ENCODE measurements at places on chromosomes 16 and 17. TPM values are rescaled to one million over a fixed set of nuclear protein-coding genes. Genes with fewer than 3 reads are reported as not detected.

The PSMC3IP gene
- total RNA-seq, result 5.5 TPM

- no peak for DNase-seq
Observed at GRCh38 chr16:86219655-86220445, 290.5 kb upstream of the FOXF1 start.

DNA sequence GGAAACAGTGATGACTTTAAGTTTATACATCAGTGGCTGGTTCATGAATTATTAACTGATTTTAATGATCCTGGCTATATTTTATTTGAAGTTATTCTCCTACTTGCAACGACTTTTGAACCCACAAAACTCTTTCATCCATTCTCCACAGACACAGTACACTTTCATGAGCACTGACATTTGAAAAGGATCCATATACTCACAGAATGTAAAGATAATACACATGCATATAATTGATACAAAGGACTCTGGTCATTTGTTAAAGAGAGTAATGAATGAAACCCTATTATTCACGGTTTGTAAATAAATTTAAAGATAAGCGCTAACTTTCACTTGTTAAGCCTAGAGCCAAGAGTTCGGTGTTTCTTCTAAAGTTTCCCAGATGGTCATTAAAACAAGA is 3.3 kb downstream of the TOX3 start:
- DNase-seq, result no peak

DNA sequence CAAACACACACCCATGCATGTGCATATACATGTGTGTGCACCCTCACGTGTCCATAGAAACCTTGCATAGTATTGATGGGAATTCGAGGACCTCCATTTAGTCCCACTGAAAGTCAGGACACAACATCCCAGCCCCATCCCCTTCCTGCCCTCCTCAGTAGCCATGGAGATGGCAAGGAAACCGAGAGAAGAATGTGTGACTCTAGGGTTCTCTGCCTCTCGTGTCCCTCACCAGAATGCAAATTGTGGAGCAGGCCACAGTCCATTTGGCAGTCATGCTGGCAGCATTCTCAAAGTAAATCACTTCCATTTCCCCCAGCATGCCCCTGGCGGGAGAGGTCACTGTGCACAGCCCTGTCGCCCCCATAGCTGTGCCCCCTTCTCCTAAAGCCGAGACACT is 141.1 kb downstream of the MSI2 start:
- no peak for DNase-seq

- peak; percentile 59 for DNase-seq
Observed at GRCh38 chr16:25012525-25012991, 2.6 kb downstream of the ARHGAP17 start.

GRCh38 chr16:70689035-70689969 is 3.4 kb upstream of the MTSS2 start:
- no peak for DNase-seq

The KRTAP16-1 gene
- 0.05 TPM for total RNA-seq

DNA sequence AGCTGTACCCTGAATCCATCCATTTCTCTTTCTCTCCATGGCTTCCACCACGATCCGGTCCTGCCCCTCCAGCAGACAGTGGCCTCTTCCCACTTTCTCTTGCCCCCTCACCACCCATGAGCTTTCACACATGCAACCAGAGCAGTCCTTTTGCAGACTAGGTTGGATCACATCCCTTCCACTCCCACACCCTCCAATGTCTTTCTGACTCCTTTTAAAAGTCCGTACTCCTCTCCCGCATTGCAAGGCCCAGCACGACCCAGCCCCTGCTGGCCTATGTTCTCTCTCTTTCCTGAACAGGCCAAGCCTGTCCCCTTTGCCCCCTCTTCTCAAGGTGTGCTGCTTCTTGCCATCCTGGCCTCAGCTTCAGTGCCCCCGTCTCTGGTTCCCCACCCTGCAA is 22.5 kb upstream of the DNAI2 start:
- DNase-seq, result no peak

The TOM1L2 gene
- total RNA-seq, result 21.6 TPM

DNA sequence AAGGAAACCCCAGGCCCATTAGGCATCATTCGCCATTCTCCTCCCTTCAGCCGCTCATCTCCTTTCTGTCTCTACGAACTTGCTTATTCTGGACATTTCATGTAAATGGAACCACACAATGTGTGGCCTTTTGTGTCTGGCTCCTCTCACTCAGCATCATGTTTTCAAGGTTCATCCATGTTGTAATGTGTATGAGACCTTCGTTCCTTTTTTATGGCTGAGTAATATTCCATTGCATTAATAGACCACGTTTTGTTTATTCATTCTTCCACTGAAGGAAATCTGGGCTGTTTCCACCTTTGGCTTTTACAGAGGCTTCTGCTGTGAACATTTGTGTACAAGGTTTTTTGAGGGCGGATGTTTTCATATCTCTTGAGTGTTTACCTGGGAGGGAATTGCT is 3.2 kb downstream of the CRISPLD2 start:
- DNase-seq, result no peak

- DNase-seq, result peak; percentile 55
Observed at GRCh38 chr17:73189417-73190099, 3.3 kb upstream of the COG1 start.

GRCh38 chr16:57634171-57634570 is 5.7 kb downstream of the ADGRG1 start:
- peak; percentile 33 for DNase-seq

The ZNF19 gene
- 1.5 TPM for total RNA-seq

The KRTAP9-4 gene
- not detected for total RNA-seq

The RAB34 gene
- total RNA-seq, result 25.6 TPM

- DNase-seq, result no peak
Observed at GRCh38 chr17:60522889-60523626, 3.0 kb downstream of the APPBP2 start.

DNA sequence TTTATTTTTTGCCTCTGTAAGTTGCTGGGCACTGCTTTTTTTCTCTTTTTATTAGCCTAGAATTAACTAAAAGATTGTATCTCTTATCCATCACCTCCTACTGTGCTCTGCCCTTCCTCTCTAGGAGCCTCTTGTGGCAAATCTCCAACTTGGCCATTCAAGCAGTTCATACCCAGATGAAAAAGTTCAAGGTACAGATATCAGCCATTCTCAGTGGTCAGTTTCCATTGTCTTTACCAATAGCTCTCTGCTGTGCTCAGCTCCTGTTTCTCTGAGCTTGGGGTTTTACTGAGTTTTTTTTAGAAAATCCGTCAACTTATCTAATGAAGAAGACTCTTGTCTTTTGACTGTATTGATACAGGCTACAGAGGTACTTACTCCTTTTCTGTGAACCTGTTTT is 15.6 kb downstream of the MOSMO start:
- no peak for DNase-seq

GRCh38 chr16:47460359-47460710 is 528 bp downstream of the ITFG1 start:
- DNase-seq, result peak; percentile 20

GRCh38 chr17:12287953-12288352 is 267.3 kb downstream of the MAP2K4 start:
- DNase-seq, result no peak

GRCh38 chr17:8231701-8232100 is 16.2 kb downstream of the CTC1 start:
- DNase-seq, result no peak

DNA sequence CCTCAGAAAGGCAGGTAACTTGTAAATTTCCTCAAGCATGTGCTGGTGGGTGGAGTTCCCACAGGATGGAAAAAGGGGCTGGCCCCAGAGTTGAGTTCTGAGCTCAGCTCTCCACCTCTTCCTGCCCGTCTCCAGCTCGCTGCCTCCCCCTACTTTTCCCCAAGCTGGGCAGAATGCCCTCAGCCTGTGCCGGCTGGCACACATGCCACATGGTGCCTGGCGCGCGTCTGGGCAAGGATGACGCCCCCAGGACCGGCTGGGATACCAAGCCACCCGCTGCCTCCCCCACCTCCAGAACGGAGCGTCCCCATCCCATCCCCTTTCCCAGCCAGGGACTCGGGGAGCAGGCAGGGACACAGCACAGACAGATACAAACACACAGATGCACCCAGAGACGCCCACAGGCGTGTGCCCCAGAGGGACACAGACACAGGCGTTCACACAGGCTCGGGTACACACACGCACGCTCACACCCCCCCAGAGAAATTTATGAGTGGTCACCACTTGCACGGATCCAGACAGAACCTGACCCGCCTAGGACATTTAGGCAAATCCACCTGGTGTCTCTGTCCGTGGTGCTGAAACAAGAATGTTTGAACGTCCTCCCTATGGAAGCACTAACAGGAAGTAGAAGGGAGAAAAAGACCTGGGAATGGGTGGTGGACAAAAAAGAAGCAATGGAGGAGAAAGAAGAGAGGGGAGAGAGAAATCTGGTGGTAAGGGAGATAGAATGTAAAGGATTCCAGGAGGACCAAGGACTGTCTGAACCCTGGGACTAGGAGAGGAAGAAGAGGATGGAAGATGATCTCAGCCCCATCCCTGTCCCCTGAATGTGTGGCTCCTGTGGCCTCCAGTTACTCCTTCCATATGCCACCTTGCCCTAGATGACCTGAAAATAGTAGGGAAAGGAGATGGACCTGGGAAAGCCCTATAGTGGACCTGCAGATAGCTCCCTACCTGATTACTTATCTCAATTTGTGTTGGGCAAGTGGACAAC is 15.5 kb downstream of the NEUROD2 start:
- peak; percentile 63 for DNase-seq

GRCh38 chr16:86848821-86849220 is 270.5 kb downstream of the FOXL1 start:
- no peak for DNase-seq

GRCh38 chr17:29124135-29124924 is 55.9 kb downstream of the MYO18A start:
- DNase-seq, result peak; percentile 86

Measured in dermis blood vessel endothelial cell (primary cell).